ENCODE measurements at places on chromosomes 12 and 14.

- no peak for DNase-seq
Observed at GRCh38 chr14:106620368-106620767, 1094.0 kb downstream of the TMEM121 start.

DNA sequence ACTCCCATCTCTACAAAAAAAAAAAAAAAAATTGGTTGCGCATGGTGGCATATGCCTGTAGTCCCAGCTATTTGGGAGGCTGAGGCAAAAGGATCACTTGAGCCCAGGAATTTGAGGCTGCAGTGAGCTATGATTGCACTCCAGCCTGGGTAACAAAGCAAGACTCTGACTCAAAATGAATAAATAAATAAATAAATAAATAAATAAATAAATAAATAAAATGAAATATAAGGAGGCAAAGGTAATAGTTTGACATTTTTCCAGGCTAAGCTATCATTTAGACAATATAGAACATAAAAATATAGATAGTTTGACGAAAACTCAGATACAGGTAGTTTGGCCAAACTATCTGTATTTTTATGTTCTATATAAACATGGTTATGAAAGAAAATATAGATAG is 40.5 kb downstream of the ZCRB1 start:
- no peak for DNase-seq

DNA sequence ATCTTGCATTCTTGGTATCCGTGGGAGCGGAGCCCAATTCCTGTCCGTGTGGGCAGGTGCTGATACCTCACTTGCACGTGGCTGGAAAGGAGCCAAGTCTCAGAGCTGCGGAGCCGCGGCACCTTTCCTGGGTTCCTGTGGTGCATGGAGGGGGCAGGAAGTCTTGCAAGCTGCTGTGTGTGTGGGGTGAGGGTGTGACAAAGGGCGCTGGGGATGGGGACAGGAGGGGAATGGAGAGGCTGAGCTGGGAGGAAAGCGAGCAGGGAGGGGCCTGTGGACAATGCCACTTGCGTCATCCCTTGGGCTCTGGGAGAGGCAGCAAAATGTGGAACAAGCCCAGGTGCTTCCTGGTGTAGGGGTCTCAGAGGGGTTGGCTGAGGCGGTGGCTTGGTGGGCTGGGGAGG is 86.7 kb downstream of the CALM1 start:
- DNase-seq, result no peak

GRCh38 chr14:67170660-67171059 is 18.6 kb upstream of the GARIN2 start:
- DNase-seq, result no peak

Data from activated CD4-positive, alpha-beta memory T cell treated with anti-CD3 and anti-CD28 coated beads, Interleukin-2, amount 10 ng/mL, durations not matched to agents 7 days and 5 days (primary cell).